Foreskin keratinocyte (primary cell): ENCODE measurements at places on chromosomes 16 and 17.

DNA sequence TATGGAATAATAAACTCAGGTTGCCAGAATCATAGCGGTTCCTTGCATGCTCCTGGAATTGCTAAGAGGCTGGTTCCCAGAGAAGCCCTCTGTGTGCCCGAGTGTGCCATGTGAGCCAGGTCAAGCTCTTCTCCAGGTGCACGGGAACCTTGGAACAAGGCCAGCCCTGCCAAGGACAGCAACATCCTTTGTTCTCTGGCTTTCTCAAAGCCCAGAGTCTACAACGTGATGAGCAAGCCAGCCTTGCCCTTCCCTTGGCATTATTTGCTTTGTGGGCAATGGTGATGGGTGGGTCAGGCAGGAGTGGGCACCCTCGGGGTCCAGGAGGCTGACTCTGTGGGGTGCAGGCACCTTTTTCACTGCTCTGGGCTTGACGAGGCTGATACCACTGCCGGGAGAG lies 14.2 kb upstream of the SEC14L1 start:
- DNase-seq = peak; percentile 49

DNA sequence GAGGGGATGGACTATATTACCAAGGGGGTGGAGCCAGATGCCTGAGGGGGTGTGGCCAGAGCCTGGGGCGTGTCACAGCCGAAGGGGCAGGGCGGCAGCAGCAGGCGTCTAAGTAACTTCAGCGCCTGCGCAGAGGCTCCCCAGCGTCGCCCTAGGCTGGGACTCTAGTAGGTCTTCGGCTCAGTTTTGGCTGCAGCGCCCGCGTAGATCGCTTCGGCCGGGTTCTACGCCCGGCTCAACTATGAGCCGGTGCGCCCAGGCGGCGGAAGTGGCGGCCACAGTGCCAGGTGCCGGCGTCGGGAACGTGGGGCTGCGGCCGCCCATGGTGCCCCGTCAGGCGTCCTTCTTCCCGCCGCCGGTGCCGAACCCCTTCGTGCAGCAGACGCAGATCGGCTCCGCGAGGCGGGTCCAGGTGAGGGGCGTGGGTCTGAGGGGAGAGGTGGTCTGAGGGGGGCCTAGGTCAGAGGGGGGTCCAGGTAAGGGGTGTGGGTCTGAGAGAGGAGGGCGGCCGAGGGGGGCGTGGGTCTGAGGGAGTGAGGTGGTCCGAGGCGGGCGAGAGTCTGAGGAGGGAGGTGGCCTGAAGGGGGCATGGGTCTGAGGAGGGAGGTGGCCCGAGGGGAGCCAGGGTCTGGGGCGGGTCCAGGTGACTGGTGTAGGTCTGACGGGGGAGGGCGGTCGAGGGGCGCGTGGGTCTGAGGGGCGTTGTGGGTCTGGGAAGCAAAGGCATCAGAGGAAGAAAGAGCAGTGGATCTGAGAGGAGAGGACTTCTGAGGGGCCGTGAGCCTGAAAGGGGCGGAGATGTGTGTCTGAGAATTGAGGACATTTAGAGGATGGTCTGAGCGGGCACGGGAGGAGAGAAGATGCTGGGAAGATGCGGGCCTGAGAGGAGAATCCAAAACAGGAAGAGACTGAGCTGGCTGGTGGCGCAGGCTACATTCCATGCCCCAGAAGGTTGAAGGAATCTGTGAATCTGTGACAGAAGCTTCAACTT lies at the start of gene LPCAT2:
LPCAT2 (plus strand) TSS at position 132 of the 991 bp plus-strand sequence; CDS start at position 242, 110 bp downstream.
- peak; percentile 50 for DNase-seq

DNA sequence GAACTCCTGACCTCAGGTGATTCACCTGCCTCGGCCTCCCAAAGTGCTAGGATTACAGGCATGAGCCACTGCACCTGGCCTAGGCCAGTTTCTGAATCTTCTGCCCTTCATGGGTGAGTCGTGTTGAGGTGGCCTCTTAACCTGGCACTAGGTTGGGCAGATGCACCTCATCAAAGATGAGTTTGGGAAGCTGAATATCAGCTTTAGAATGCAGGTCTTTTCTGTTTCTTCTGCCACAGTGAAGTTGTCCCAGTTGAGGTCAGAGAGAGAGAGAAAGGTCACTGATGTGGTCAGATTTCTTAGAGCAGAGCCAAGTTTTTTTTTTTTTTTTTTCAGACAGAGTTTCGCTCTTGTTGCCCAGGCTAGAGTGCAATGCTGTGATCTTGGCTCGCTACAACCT lies 111.3 kb upstream of the WSCD1 start:
- no peak for DNase-seq

DNA sequence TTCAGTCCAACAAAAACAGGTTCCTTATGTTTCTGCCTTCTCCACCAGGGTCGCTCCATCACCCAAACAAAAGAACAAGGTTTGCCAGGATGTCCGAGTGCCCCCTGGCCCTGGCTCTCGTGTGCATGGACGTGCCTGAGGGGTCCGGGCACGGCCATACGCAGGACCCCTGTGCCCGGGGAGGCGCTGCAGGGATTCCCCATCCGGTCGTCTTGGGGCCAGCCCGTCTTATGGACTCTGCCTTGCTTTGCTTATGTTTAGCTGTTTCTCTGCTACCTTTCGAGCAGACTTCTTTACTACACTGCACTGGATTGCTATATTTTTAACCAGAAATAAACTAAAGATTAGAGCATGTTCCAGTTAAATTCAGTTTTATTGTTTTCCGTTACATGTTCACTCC lies 68.0 kb downstream of the KLHDC4 start:
- DNase-seq = no peak

GRCh38 chr16:81237942-81238295 lies 570 bp upstream of the BCO1 start:
- no peak for DNase-seq

GRCh38 chr17:68527314-68527713 lies 15.1 kb downstream of the PRKAR1A start:
- no peak for DNase-seq
